Lung microvascular endothelial cell (primary cell): ENCODE measurements at places on chromosomes 12 and 14. TPM values are rescaled to one million over a fixed set of nuclear protein-coding genes. Genes with fewer than 3 reads are reported as not detected.

GPR132 gene
- total RNA-seq = under 0.01 and 0.20 TPM in 2 replicates

KRT75 gene
- total RNA-seq = not detected in 2 replicates

TAS2R50 gene
- total RNA-seq = 1.1 and 1.2 TPM in 2 replicates

PRKAB1 gene
- 16.3 and 20.6 TPM in 2 replicates for total RNA-seq

PLBD2 gene
- total RNA-seq = 9.9 and 13.7 TPM in 2 replicates

TOMM20L gene
- total RNA-seq = not detected in 2 replicates
